ENCODE measurements at places on chromosomes 16 and 17.

GRCh38 chr17:7889166-7889955, 772 bp downstream of the CHD3 start:
- DNase-seq, result no peak

DNA sequence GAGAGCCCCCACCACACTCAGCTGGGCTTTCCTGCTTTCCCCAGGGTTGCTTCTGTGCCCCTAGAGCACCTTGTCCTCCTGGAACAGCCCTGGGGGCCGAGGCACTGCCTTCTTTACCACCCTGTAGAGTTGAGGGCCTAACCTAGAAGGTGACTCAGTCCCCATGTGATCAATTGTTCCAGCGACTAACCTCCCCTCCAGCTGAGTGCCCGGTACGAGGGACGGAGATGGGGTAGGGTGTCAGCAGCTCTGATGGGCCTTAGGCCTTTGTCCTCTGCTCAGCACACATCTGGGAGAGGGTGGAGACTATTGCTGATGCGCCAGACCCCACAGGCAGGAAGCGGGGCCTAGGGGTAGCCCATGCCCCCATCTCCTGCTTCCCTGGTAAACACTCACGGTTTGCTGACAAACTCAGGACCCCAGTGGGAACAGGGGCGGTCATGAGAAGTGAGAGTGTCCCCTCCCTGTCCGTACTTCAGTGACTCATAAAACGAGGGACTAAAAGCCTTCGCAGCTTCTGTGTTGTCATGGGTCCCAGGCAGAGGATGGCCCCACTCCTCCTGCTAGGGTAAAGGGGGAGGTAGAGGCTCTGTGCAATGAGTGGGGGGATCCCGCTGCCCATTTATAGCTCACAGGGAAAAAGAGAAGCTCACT, 33.1 kb downstream of the NECAB2 start:
- DNase-seq, result no peak

- DNase-seq, result peak; percentile 2
Measured at GRCh38 chr17:74520016-74520434, 11.2 kb downstream of the CD300LB start.

GRCh38 chr17:77233635-77234334, 93.0 kb downstream of the SEC14L1 start:
- DNase-seq, result no peak

- DNase-seq, result no peak
Measured at GRCh38 chr17:62017912-62018311, 47.2 kb downstream of the MED13 start.

GRCh38 chr16:1074379-1074649, 1.8 kb downstream of the SSTR5 start:
- no peak for DNase-seq

GRCh38 chr16:54931120-54932014, 702 bp downstream of the IRX5 start:
- no peak for DNase-seq

DNA sequence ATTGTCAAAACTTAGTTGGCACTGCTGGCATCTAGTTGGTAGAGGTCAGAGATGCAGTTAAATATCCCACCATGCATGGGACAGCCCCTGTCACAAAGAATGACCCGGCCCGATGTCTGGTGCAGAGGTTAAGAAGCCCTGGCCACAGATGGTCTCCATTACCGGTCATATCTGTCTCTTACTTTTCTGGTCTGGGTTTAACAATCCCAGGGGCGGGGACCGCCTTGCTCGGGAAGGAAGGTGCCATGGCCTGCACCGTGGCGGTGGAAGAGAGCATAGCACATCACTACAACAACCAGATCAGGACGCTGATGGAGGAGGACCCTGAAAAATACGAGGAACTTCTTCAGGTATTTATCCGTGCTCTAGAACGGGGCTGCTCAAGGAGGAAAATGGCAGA, 8.1 kb downstream of the COQ7 start:
- DNase-seq, result no peak

DNA sequence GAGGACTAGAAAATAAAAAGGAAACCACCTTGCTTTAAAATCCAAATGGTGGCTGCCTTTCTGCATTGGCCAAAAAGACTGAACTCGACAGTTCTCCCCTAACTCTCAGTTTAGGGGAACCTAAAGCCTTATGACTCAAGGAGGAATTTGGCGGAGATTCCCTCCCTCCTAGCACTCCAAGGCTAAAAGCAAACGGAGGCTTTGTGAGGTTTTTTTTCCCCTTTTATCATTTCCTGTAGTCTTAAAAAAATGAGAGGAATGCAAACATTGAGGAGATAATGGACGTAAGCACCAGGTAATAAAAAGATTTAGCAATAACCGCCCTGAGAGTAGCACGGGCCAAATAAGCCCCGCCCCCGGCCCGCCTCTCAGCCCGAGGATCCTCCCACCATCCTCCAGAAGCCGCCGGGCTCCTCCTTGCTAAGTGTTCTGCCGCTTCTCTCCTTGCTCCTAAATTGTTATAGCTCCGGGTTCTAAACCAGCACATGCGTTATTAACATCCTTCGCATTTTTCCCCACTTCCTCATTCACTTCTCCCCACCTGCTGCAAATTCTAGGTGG, 5.8 kb upstream of the KIFC3 start:
- peak; percentile 71 for DNase-seq

DNA sequence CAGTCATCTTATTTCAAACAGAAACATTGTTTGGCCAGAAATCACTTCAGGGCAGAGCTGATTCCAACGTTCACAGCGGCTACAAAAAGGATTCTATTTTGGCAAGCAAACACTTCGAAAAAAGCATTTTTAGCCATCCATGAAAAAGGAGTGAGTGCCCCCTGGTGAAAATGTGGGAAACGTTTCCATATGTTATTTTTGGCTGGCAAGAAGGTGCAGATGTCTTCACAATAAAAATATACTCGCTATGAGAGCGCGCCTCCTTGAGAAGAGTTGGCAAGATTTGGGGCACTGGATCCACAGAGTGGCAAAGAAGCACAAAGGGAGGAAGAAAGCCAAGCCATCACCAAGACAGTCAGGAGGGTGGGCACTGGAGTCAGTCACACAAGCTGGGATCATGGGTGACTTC, 191.1 kb downstream of the CHD9NB start:
- no peak for DNase-seq
